ENCODE measurements at places on chromosomes 12 and 14.

DNA sequence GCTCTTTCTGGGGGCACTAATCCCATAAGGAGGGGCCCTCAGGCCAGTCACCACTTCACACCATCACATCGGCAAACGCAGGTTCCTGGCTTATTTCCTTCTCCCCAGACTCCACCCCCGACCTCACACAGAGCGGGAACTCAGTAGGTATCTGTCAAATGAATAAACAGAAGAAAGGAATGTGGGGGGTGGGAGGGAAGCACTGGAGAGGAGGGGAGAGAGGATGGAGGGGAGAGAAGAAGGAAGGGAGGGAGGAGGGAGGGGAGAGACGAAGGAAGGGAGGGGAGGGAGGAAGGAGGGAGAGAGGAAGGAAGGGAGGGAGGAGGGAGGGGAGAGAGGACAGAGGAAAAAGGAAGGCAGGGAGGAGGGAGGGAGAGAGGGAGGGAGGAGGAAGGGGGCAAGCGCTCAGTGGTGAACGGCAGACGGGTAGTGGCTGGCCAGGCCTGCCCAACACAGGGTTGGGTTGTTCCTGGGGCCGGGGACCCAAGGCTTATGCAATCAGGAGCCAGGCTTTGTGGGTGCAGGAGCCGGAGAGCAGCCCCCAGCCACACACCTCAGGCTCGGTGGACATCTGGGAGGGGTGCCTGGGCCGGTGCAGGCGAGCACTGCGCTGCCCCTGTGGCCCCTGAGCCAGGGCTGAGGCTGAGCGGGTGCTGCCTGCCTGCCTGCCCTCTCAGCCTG lies 52.6 kb upstream of the FBRSL1 start:
- no peak overlapping the region for H3K4me3 ChIP-seq
- H3K27ac ChIP-seq: no peak overlapping the region
- peaks cover 27% of the 10 kb centered on the region for H3K4me1 ChIP-seq
- H3K36me3 ChIP-seq: no peaks in the 10 kb centered on the region

GRCh38 chr12:18583655-18584054 lies 154.2 kb downstream of the PLCZ1 start:
- peaks cover 5% of the 10 kb centered on the region for H3K36me3 ChIP-seq
- H3K4me3 ChIP-seq: no peak overlapping the region
- DNase-seq: no peak
- H3K4me1 ChIP-seq: no peaks in the 10 kb centered on the region
- no peak overlapping the region for H3K27ac ChIP-seq

DNA sequence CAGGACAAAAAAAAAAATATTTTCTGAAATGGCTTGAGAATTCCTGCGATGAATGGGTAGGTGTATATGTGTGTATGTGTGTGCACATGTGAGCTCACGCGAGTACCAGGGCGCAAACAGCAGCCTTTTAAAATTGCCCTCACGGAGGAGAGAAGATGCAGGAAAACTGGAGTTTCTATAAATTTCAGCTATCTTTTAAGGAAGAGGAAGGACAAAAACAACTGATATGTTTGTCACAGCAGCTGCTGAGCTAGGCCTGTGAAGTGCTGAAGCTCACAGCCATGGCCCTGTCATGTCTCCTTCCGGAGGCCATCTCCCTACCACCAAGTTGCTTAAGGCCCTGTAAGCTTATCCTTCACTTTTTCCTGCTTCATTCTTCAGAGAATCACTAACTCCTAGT lies 40.8 kb downstream of the DUSP16 start:
- H3K36me3 ChIP-seq: peaks cover 12% of the 10 kb centered on the region
- no peaks in the 10 kb centered on the region for H3K27me3 ChIP-seq
- DNase-seq: no peak
- H3K4me3 ChIP-seq: no peak overlapping the region

GRCh38 chr12:118781692-118782091 lies 199.6 kb upstream of the SRRM4 start:
- H3K27me3 ChIP-seq: peaks cover 7% of the 10 kb centered on the region
- no peaks in the 10 kb centered on the region for H3K36me3 ChIP-seq
- no peak overlapping the region for H3K4me3 ChIP-seq
- H3K4me1 ChIP-seq: no peaks in the 10 kb centered on the region
- no peak overlapping the region for H3K27ac ChIP-seq

DNA sequence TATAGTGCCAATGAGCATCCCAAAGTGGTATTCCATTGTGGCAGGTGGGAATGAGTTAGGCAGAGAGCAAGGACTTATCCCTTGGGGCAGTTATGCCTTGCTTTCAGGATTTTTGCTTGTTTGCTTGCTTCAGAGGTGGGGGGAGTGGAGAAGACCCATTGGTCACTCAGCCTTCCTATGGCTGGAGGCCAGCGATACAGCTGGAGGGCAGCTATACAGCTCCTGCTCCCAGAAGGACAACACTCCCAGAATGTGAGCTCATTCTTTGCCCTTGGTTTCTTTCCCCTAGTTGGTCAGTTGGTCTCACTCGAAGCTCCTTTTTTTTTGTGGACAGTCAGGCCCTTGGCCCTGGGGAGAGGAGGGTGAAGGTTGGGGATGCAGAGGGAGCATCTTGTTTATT lies 14.5 kb downstream of the KRT83 start:
- H3K4me1 ChIP-seq: peaks cover 13% of the 10 kb centered on the region
- no peak overlapping the region for H3K27ac ChIP-seq
- H3K36me3 ChIP-seq: no peaks in the 10 kb centered on the region
- peak; percentile 25 for DNase-seq

DNA sequence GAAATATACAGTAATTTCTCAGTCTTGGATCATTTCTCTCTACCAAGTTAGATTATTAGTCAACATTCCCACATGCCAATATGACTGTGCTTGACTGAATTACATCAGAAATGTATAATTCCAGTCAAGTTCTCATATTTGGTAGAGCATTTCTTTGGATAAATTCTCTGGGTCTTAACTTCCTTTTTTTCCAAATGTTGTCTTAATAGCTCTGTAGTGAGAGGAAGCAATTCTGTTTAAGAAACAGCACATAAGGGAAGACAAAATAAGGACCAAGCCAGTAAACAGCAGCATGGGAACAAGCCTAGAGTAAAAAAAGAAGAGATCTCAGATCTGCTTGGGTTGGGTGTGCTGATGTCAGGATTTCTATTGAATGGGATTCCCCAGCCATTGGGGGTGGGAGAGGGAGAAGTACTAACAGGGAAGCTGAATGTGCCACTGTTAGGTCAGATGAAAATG lies 14.2 kb upstream of the DYRK2 start:
- H3K4me3 ChIP-seq: no peak overlapping the region
- no peak overlapping the region for H3K27ac ChIP-seq
- H3K27me3 ChIP-seq: no peaks in the 10 kb centered on the region
- H3K4me1 ChIP-seq: no peaks in the 10 kb centered on the region
- H3K36me3 ChIP-seq: no peaks in the 10 kb centered on the region
- DNase-seq: no peak

GRCh38 chr12:68370006-68370590 lies 37.9 kb upstream of the MDM1 start:
- peaks cover 24% of the 10 kb centered on the region for H3K4me1 ChIP-seq
- no peak overlapping the region for H3K27ac ChIP-seq
- H3K4me3 ChIP-seq: no peak overlapping the region
- H3K36me3 ChIP-seq: no peaks in the 10 kb centered on the region

GRCh38 chr14:104390941-104391901 lies 188.3 kb upstream of the C14orf180 start:
- H3K27me3 ChIP-seq: peaks cover 9% of the 10 kb centered on the region
- no peaks in the 10 kb centered on the region for H3K36me3 ChIP-seq
- H3K27ac ChIP-seq: no peak overlapping the region
- H3K4me1 ChIP-seq: peaks cover 6% of the 10 kb centered on the region
- peak; percentile 71 for DNase-seq

GRCh38 chr12:100567945-100568344 lies 5.5 kb upstream of the GAS2L3 start:
- no peaks in the 10 kb centered on the region for H3K36me3 ChIP-seq
- H3K27ac ChIP-seq: no peak overlapping the region
- DNase-seq: no peak
- no peaks in the 10 kb centered on the region for H3K27me3 ChIP-seq
- peaks cover 1% of the 10 kb centered on the region for H3K4me1 ChIP-seq
- no peak overlapping the region for H3K4me3 ChIP-seq

- no peaks in the 10 kb centered on the region for H3K4me1 ChIP-seq
- no peak overlapping the region for H3K4me3 ChIP-seq
- H3K27ac ChIP-seq: no peak overlapping the region
These were observed 35.2 kb downstream of the POLR3B start for GRCh38 chr12:106392759-106393158.

- no peaks in the 10 kb centered on the region for H3K4me1 ChIP-seq
- DNase-seq: no peak
- H3K27me3 ChIP-seq: no peaks in the 10 kb centered on the region
These were observed 45.4 kb downstream of the VCPKMT start for GRCh38 chr14:50070840-50071548.
